Hematopoietic multipotent progenitor cell treated with erythropoietin and hydrocortisone succinate and interleukin-3 and kit ligand, for 4 days (in vitro differentiated cells): ENCODE measurements at places on chromosomes 4 and X.

DNA sequence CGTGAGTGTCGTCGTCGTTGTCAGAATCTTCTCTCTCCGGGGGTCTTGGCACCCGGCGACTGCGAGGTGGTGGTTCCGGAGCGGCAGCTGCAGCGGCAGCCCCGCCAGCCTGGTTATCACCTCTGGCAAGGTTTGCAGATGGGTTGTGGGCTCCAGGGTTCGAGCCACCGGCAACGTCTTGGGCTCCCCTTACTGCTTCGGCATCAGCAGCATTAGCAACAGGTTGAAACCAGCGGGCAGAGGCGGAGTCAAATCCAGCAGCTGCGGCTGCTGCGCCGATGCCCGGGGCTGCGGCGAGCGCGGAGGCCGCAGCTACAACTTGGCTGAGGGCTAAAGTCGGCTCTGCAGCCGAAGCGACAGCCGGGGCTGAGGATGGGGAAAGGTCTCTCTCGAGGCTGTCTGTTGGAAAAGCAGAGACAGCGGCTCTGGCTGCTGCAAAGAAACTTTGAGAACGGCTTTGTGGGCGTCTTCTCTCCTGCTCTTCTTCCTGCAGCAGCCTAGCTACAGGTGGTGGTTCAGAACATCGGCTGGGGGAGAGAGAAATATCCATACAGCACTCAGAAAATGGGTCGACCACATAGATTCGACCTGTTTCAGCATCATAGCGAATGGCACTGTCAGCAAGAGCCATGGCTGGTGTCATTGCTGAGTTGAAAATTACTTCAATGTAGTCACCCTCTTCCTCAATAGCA lies 3.6 kb downstream of the IRS4 start:
- DNase-seq = no peak

- no peak for DNase-seq
These were observed 16.6 kb downstream of the DKC1 start for GRCh38 chrX:154779261-154779660.

DNA sequence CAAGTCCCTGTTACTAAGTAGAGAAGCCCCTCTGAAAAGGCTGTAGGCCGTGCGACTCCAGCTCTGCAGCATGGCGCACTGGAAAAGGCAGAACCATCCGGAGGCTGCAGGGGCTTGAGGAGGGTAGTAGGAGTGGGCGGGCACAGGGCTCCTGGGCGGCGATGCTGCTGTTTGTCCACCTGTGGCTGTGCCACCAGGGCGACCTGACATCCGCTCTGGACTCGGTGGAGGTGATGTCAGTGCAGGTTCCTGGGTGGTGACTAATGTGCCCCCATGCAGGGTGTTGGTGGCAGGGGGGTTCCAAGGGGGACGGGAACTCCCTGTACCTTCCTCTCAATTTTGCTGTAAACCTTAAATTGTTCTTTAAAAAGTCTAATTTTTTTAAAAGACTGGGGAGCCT lies 58.3 kb downstream of the PCGF3 start:
- no peak for DNase-seq

GRCh38 chr4:17941731-17942130 lies 79.8 kb downstream of the LCORL start:
- no peak for DNase-seq

- DNase-seq = no peak
These were observed 32.7 kb downstream of the NUDT6 start for GRCh38 chr4:122889726-122890125.

DNA sequence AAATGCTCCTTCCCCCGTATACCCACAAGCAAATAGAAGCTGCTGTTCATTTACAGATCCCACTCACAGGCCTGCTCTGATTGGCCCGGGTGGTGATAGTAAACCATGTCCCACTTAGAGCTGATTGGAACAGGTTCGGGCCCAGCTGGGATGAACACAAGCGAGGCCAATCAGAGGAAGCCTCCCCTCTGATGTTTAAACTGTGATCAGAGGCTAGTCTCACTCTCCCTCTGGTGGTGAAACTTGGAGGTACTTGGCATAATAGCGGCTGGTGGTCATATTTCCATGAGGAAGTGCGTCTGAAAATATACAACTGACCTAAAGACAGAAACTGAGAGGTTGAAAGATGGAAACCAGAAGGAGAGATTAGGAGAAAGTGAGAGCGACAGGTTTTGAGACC lies 51.5 kb upstream of the TRPC3 start:
- DNase-seq = peak; percentile 63

DNA sequence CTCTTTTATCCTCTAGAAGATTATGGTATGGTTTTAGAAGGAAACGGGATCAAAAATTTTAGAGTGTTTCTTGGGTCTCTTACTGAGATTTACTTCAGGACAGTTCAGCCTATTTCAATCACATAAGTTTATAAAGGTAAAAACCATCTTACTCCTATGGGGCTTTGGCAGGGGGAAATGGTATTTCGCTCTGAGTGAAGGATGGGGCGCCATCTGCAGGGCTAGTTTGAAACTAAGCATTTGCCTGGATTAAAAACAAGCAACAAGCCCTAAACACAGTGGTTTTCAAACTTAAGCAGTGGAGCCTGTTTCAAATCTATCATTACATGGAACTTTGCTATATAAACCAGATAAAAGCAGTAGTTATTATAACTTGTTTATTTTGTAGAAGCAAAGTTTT lies 361.5 kb upstream of the FMR1 start:
- DNase-seq = peak; percentile 53
